Urothelium cell line (cell line): ENCODE measurements at places on chromosomes 7 and 10.

DNA sequence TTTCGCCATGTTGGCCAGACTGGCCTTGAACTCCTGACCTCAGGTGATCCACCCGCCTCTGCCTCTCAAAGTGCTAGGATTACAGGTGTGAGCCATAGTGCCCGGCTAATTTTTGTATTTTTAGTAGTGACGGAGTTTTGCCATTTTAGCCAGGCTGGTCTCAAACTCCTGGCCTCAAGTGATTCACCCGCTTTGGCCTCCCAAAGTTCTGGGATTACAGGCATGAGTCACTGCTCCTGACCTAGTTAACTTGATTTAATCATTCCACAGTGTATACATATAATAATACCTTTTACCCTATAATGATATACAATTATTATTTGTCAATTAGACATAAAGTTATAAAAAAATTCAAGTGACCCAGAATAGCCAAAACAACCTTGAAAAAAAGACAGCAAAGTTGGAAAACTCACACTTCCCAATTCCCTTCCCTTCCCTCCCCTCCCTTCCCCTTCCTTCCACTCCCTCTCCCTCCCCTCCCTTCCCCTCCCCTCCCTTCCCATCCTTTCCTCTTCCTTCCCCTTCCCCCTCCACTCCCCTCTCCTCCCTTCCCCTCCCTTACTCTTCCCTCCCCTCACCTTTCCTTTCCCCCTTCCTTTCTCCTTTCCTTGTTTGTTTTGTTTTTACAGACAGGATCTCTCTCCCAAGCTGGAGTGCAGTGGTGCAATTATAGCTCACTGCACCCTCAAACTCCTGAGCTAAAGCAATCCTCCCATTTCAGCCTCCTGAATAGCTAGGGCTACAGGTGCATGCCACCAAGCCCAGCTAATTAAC, 14.8 kb upstream of the ZMIZ2 start:
- no peak for DNase-seq

GRCh38 chr10:3438606-3439005, 266.0 kb upstream of the PITRM1 start:
- DNase-seq, result no peak

GRCh38 chr7:78095549-78095948, 297.0 kb downstream of the PHTF2 start:
- no peak for DNase-seq

DNA sequence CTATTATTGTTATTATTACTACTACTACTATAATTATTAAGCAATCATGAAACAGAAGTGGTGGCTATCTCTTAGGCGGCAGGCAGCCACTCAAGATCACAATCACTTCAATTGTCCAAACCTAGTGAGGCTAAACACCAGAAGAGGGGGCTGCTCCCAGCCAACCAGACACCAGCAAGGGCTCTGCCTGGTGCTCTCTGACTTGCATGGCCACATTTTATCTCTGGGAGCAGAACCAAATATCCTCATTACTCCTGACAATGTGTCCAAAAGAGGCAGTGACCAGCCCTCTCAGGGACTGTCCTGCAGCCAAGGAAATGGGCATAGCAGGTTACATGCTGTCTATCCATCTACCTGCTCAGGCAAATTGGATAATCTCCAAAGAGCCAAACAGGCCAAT, 187.4 kb upstream of the PDE1C start:
- no peak for DNase-seq

DNA sequence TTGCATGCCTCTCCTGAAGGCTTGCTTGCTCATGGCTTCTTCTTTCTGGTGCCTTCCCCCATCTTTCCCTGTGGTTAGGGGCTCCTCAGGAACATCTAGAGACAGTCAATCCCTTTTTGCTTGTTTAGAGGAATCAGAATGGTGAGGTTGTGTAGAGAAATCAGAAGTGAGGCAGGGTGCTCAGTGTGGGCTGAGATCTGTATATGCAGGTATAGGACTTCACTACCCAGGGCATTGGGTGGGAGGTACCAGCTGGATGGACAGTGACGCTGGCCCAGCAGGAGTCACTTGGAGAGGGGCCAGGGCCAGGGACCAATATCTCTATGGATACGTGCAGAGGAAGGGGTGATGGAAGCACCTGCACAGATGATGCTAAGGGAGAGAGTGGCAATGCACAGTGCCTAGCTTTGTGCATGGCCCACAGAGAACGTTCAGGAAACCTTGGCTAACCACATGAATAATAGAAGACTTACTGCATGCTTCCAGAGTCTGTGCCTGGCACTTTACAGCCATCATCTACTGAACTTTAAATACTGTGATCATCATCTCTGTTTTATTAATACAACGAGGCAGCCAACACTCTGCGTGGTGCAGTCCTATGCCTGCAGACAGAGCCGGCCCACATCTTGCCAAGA, 255.2 kb downstream of the ABCA13 start:
- no peak for DNase-seq

DNA sequence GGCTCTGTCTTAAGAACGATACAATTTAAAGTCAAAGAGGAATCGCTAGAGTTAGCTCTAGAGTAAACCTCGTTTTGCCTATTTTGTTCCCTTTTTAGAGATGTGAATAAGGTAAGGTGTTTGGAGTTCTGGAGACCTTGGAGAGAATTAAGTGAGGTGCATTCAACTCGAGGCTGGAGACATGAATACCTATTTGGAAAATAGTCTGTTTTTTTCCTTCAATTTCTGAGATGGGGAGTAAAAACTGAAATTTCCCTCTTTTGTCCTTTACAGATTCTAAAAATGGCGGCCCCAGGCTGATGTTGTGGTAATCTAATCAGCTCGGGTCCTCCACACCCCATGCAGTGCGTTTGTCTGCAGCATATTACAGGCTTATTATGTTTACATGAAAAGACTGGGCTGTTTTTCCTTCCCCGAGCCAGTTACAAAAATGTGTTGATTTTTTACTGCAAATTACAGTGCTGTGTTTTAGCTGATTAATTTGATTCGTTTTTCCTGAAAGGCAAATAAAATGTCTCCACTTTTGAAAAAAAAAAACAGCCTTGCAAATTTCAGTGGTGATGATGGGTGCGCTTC, 1.5 kb downstream of the KMT2E start:
- peak; percentile 28 for DNase-seq

DNA sequence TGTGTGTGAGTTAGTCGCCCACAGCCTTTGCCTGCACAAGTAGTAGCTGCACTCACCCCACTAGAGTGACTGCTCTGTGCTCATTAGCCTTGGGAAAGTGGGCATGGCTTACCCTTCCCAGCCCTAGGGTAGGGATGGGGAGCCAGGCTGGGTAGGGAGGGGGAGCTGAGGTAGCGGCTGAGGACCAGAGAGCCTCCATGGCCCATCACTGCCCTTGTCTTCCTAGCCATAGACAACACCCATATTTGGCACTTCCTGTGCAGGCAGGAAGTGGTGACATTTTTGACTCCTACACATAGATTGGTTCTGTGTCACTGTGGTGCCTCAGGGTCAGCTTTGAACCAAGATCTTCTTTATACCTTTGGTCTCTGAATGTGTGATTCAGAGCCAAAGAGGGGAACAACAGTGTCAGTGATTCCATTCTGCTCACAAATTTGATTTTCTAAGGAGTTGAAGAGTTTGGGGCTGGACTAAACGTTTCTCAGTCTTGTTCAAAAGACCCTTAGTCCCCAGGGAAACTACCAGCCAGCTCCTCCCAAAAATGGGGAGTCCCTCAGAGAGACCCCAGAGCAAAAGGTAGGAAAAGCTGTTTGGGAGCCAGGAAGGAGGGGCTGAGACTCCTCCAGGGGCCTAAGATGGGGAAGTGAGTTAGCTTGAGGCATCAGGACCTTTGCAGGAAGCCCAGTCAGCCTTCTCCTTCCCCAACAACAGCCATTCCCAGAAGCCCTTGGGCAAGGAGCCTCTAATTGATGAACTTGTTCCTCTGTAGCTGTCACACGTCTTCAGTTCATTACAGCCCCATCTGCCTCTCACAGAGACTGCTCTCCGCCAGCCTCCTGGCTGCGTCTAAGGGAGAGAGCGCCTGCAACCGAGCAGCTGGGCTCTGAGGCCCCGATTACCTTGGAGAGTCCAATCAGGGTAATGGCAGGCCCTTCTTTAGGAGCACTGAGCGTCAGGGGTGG, 135.0 kb downstream of the CDH23 start:
- DNase-seq, result peak; percentile 40

- DNase-seq, result no peak
These were observed 255.4 kb upstream of the LYZL1 start for GRCh38 chr10:29033311-29033940.

GRCh38 chr7:3943779-3944520, 642.9 kb downstream of the SDK1 start:
- DNase-seq, result no peak

DNA sequence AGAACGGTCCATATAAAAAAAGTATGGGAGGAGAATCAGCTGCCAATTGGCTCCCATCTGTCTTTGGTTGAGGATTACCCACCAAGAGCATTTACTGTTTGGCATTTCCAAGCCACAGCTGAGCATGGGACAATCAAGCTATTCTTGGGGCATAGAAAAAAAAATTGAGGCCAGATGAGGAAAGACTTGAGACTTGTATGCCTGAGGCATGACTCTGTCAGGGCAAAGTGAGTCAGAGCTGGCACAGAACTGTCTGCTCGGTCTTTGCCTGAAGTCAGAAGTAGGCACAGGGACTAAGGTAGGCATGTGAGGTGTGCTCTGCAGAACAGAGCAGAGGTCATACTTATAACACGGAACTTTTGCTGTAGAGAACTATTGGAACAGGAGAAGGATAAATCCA, 126.5 kb upstream of the CHRM2 start:
- peak; percentile 26 for DNase-seq

GRCh38 chr7:124324262-124324661, 291.4 kb upstream of the TMEM229A start:
- no peak for DNase-seq

GRCh38 chr10:21860718-21861117, 142.8 kb downstream of the DNAJC1 start:
- DNase-seq, result no peak

DNA sequence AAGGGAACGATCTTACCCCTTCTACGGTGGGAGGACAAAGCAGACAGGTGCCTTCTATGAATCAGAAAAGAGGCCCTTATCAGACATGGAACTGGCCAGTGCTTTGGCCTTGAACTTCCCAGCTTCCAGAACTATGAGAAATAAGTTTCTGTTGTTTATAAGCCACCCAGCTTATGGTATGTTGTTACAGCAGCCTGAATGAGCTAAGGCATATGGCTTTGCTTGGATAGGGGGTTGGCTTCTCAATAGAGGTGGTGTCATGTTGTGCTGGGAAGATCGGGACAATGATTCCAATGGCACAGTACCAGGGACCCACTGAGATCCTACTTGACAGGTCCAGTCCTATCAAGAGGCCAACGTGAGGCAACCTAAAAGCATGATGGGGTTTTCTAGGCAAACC, 183.4 kb upstream of the BMPER start:
- no peak for DNase-seq

GRCh38 chr10:80498833-80499741, 38.6 kb upstream of the SH2D4B start:
- peak; percentile 92 for DNase-seq

GRCh38 chr7:42662862-42663261, 249.0 kb downstream of the C7orf25 start:
- no peak for DNase-seq

GRCh38 chr10:88392222-88392621, 190.9 kb downstream of the RNLS start:
- no peak for DNase-seq

GRCh38 chr10:103238506-103239252, 7.0 kb upstream of the RPEL1 start:
- no peak for DNase-seq

- DNase-seq, result no peak
These were observed 705.7 kb upstream of the CELF2 start for GRCh38 chr10:10311966-10312365.

- no peak for DNase-seq
These were observed 22.5 kb downstream of the FAM171A1 start for GRCh38 chr10:15348579-15348978.

DNA sequence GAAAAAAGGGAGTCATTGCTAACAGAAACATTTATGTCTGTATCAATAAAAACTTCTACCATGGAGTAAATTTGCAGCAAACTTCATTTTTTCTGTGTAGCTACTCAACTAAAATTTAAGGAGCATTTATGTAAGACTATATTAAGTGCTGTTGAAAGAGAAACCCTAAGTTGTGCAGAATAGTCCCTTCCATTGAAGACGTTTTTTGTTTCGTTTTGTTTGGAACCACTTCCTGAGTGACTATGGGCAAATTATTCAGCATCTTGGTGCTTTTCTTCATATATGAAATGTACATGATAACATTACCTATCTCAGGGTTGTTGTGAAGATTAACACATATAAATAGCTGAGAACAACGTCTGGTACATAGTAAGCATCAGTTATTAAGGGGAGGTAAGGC, 24.3 kb downstream of the SEM1 start:
- no peak for DNase-seq

GRCh38 chr7:77266291-77266794, 66.7 kb upstream of the FGL2 start:
- no peak for DNase-seq

GRCh38 chr7:5629941-5630340, 151.5 kb downstream of the RNF216 start:
- peak; percentile 92 for DNase-seq

- no peak for DNase-seq
These were observed 9.2 kb upstream of the ODAD2 start for GRCh38 chr10:28008054-28008453.

DNA sequence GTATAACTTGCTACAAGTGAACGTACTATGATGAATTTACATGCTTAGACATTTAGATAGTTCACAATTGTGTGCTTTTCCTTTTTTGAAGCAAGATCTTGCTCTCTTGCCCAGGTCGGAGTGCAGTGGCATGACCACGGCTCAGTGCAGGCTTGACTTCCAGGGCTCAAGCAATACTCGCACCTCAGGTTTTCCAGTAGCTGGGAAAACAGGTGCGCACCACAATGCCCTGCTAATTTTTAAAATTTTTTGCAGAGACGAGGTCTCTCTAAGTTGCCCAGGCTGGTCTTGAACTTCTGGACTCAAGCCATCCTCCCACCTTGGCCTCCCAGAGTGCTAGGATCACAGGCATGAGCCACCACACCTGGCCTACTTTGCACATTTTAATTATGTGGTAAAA, 1.8 kb downstream of the GPR15LG start:
- DNase-seq, result no peak

- no peak for DNase-seq
These were observed 209.5 kb downstream of the JCAD start for GRCh38 chr10:29849886-29850285.

DNA sequence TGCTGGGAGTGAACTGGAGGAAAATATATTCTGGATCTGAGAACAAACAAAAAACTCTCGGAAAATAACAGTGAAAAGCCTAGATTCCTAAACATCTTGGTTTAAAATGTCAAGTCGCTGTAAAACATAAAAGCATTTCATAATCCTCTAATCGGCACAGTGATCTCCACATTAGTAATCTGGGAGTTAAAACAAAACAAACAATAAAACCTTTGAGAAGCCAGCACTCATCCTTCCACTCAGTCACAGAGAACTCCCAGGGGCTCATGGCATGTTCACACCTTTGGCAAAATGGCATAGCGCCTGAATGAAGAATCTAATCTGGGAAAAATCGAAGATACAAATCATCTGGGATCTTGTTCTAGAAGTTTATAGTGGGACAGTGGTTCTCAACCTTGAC, 24.1 kb upstream of the HPS1 start:
- no peak for DNase-seq
